ENCODE measurements at places on chromosomes 2 and 18.

GRCh38 chr2:81355436-81355835, 1050.9 kb upstream of the LRRTM1 start:
- DNase-seq: no peak

- no peak for DNase-seq
Observed at GRCh38 chr18:25334588-25334987, 17.4 kb downstream of the ZNF521 start.

GRCh38 chr2:152518641-152519580, 183.9 kb downstream of the FMNL2 start:
- peak; percentile 38 for DNase-seq

DNA sequence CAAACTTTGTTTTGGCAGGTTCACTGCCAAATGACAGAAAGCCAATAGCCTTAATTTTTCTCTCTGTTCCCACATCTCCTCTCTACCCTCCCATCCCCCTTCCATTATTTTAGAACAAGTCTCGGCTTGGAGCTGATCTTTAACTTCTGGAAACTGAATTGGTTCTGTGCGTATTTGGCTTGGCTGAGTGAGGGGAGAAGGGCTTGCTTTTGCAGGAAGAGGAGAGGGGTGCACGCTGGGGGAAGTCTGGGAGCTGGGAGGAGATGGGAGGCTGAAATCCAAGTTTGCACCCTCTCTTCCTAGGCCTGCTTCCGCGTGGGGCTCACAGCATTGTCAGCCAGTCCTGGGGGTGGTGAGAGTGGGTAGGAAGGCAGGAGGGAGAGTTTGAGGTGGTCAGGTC, 176.1 kb upstream of the SPRED2 start:
- no peak for DNase-seq

- DNase-seq: no peak
Observed at GRCh38 chr2:29865512-29865911, 55.9 kb downstream of the ALK start.

GRCh38 chr2:27828305-27828704, 56.8 kb downstream of the MRPL33 start:
- peak; percentile 6 for DNase-seq

- DNase-seq: no peak
Observed at GRCh38 chr18:32698153-32698552, 74.7 kb downstream of the KLHL14 start.

- DNase-seq: no peak
Observed at GRCh38 chr18:41996020-41996419, 41.0 kb downstream of the PIK3C3 start.

- no peak for DNase-seq
Observed at GRCh38 chr18:57965246-57965645, 78.8 kb upstream of the NEDD4L start.

GRCh38 chr2:148067801-148068200, 46.9 kb downstream of the MBD5 start:
- DNase-seq: peak; percentile 6

DNA sequence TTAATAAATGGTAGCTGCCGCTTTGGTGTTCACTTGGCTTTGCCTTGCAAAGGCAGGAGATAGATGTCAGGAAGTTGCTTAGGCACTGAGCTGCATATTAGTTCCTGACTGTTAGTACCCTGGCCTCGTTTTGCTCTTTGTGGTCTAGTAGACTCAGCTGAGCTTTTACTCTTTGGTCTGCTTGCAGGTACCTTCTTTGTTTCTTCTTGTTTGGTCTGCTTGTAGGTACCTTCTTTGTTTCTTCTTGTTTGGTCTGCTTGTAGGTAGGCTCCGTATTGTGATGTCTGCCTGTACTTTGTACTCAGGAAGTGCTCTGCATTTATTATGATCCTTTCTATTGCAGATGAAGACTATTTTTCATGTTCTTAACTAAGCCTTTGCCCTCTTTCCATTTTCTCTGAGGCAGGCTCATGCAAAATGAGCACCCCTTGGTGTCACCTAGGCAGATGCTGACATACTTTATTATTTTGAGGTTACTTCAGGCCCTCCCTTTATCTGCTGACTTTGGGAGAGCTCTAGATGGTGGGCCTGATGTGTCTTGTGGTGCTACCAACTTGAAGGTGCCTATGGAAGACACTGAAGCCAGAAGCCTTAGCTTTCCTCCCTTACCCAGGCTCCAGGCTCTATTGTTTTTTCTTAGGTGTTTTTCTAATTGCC, 6.0 kb downstream of the RPIA start:
- DNase-seq: no peak

- DNase-seq: peak; percentile 60
Observed at GRCh38 chr2:240819126-240819857, 727 bp downstream of the KIF1A start.

GRCh38 chr2:128309280-128310093, 9.2 kb downstream of the HS6ST1 start:
- peak; percentile 85 for DNase-seq

GRCh38 chr2:148979919-148980277, 58.6 kb upstream of the LYPD6B start:
- DNase-seq: peak; percentile 88

GRCh38 chr2:74347742-74348141, 4.5 kb upstream of the SLC4A5 start:
- DNase-seq: no peak

- DNase-seq: no peak
Observed at GRCh38 chr2:200750323-200750910, 61.3 kb upstream of the BZW1 start.

DNA sequence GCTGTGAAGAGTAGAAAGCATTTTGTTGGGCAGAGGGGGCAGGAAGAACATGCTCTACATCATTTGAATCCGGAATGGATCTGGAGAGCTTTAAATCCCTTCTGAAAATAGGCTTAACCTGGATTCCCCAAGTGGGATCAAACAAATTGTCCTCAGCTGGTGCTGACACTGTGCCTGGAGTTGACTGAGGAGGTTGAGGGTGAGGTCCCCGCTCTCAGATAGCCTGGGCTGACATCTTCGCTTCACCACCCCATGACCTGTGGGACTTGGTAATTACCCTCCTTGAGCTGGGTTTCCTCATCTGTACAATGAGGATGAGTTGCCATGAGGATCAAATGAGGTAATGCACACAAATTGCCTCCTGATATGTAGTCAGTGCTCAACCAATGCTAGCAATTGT, 117.8 kb upstream of the SMAD2 start:
- DNase-seq: no peak

DNA sequence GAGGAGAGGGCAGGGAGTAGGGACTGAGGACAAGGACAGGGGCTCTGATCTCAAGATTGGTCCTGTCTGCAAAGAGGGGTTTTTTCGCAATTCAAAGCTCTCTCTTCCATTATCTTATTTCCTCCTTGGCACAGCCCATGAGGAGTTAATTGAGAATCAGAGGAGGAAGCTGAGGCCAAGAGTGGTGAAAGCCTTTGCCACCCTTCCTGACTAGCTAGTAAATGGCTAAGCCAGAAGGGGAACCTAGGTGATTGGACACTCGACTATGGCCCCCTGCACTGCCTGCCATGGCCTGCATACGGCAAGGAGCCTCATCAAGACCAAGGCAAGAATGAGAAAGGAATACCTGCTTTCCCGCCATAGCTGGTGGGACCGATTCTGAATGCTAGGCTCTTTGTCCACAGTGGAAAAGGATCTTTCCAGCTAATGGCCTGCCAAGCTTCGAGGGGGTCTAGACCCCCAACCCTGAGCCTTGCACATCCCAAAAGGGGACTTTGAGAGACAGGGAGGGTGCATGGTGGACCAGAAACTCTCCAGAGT, 237.9 kb downstream of the HAUS1 start:
- DNase-seq: no peak

DNA sequence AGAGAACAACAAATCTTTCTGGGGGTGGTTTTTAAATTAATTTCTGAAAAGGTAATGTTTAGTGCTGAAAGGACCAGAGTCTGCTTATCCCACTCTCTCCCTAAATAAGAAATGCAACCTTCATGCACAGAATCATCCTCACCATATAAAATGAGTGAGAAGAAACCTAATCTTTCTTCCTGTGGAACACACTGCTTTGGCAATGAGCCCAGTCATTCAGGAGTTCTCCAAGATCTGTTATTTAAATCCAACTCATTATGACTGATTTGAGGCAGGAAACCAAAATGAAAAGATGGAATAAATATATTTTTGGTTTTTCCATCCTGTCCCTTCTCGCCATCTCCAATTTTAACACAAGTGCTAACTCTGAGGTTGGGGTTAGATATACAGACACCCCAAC, 228.3 kb downstream of the SRBD1 start:
- DNase-seq: no peak

DNA sequence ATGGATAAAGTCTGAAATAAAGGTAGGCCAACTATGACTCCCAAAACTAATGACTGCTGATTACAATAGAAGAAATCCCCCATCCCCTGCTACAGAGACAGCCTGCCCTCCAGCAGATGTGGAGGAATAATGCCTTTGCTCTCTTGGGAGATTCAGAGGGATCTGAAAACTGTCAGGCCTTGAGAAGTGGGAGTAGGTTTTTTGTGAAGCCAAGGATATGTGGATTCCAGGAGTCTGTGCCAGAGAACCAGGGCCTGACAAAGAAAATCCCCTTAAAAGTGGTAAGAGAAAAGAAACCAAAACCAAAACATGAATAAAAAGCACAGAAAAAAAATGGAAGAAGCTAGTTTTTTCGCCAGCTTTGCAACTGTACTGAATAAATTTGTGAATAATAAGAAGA, 397.6 kb downstream of the ZNF521 start:
- no peak for DNase-seq

- no peak for DNase-seq
Observed at GRCh38 chr2:171185941-171186340, 25.2 kb upstream of the TLK1 start.

DNA sequence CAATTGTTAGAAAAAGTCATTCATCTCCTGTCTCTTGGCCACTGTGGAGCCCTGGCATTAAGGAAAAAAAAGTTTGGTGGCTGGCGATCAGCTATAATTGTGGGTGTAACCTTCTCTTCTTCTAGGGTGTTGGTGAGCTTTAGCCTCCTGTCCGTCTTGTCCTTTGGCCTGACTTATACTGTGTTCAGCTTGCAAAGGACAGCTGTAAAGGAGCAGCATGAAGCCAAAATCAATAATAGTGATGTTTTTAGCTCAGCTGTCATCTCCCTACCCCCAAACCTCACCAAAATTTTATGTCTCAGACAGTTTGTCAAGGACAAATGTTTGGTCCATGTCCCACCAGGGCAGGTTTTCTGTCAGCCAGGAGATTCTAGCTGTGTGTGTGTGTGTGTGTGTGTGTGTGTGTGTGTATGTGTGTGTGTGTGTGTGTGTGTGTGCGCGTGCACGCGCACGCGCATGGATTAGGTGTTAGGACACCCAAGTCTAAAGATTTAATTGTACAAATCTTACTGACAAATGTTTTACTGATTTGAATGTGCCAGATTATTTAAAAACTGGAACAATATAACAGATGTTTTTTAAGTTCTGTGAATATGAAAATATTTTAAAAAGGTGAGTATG, 109.2 kb downstream of the PTPRM start:
- DNase-seq: no peak

DNA sequence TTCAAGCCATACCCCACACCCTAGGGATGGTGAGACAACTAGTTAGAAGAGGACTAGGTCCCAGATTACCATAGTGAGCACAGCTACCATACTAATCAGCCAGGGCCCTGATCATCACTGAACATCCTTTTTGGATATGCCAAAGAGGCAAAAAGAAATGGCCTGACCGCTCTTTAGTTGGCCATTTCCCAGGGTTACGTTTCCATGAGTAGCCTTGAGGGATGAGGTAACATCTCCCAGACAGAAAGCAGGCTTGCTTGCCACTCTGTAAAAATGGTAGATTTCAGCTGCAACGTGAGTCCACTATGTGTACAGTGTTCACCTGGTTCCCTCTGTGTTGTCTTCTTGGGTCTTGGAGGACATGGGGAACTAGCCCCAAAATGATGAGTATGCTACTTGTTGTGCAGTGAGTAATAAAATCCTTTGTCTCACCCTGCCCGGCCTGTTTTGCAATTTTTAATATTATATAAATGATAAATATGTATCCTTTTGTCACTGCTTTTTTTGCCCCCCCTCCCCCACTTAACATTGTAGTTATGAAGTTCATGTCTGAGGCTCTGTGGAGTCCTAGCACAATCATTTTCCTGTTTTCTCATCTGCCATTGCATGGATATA, 8.9 kb upstream of the GALM start:
- DNase-seq: no peak

DNA sequence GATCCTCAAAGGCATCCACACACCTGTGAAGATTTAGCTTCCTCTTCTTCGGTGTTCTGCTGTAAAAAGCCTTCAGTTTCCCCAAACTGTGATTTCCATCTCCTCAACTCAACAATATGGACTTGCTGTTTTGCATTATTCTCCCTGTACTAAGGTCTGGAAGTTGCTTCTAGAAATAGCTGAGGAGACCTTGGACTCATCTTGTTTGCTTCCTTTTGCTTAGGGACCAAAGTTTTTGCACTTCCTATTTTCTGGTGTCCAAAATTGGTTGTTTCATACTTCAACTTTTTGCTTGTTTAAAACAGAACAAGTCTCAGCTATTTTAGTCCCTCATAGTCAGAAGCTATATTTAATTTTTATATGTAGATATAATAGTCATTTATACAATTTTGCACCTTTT, 201.9 kb upstream of the COPS8 start:
- DNase-seq: no peak

DNA sequence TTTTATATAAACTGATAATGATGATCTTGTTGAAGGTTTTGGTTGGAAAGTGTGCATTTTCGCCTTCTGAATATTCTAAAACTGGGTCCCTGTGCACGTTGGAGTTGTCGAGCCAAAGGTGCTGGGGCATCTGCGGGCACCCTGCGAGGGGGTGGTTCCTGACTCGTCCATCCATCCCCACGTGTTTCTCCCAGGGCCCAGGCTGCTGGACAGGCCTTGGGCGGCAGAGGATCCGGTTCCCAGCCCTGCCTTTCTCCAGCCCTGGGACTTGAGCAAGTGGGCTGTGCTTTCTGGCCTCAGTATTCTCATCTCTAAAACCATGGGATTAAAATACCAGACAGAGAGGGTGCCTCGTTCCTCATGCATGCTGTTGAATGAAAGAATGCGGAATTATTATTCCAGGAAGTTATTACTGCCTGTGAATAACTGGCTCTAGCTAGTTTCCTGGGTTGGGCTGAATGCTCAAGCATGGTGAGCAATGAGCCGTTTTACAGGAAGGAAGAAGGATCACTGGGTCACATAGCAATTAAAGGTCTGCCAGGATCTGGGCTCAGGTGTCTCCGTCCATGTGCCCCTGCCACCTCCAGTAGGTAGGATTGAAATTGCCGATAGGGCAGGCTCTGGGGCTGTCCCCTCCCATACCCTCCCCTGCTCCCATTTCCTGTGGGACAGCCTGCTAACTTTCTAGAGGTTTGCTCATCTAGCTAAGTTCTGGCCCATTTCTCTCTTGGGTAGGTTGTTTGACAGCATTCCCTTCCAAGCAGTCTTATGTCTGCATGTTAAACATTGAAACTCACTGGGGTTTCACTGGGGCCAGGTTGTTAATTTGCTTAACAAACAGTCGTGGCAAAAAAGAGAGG, 77.2 kb upstream of the HS6ST1 start:
- DNase-seq: no peak

- DNase-seq: no peak
Observed at GRCh38 chr2:138333121-138333520, 168.4 kb upstream of the SPOPL start.

GRCh38 chr2:1990724-1991123, 246.4 kb upstream of the PXDN start:
- DNase-seq: peak; percentile 80

GRCh38 chr2:141187075-141187439, 943.8 kb downstream of the LRP1B start:
- no peak for DNase-seq

Data from NCI-H345 (cell line).